Cerebellum (tissue), 4 donors: ENCODE measurements at places on chromosomes 1 and 21. TPM values are rescaled to one million over a fixed set of nuclear protein-coding genes. Genes with fewer than 3 reads are reported as not detected.
A peak's percentile ranks its signal among the peaks of the same experiment; 100 is the strongest.

DNA sequence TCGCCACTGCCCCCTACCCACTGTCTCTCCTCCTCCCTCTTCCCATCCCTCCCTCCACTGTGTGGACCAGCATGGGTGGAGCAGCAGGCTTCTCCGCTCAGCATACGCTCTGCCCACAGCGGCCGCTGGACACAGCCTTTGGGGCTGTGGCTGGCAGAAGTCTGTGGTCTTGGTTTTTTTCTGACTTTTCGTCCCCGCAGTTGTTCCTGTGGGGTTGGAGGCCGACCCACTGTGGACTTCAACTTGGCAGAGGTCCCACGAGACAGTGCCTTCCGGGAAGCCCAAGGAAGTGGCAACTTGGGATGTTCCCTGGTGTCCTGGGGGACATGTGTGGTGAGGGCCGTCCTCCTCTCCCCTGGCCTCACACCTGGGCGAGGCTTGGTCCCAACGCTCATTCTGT is 162.5 kb upstream of the C1orf174 start:
- DNase-seq: no peak

- no peak for DNase-seq
These were observed 886.9 kb downstream of the AMY1C start for GRCh38 chr1:104636581-104636980.

The RIPK4 gene
- 0.18 TPM for total RNA-seq

GRCh38 chr21:46613391-46613790 is 8.5 kb upstream of the S100B start:
- DNase-seq: no peak

DNA sequence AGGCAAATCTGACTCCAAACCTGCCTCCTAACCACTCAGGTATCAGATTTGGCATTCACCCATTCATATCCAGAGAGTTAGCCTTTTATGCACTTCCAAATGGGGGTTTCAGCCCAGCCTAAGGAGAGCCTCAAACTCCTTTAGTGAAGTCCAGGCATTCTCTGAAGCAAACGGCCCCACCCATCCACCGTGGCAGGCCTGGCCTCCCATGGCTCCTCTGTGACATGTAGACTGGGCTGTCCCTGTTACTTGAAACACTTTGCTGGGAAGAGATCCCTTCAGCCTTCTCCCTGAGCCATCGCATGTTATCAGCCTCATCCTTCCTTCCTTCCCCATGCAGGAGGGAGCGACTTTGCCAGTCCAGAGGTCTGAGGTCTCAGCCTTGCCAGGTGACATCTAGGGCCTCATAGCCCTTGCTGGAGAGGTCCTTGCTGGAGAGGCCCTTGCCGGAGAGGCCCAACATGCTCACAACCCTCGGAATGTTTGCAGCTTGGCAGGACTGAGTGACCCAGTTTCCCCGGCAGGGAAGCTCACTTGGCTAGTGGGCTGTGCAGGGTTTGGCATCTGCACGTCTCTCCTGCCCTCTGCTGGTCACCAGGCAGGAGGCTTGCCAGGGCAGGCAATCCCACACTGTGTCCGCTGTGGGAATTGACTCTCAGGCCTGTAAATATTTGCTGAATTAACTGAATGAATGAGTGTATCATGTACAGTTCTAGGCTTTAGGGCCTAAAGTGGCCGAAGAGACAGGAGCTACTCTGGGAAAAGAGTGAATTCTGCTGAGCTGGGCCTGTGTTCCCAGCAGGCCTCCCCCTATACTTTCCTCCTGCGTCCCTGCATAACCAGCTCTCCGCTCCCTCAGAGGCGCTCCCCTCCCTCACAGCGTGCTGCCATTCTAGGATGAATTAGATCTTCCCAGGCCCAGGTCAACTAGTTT is 26.7 kb upstream of the RBM15 start:
- DNase-seq: peak; percentile 92

The GPR37L1 gene
- 1.1 TPM for total RNA-seq

DNA sequence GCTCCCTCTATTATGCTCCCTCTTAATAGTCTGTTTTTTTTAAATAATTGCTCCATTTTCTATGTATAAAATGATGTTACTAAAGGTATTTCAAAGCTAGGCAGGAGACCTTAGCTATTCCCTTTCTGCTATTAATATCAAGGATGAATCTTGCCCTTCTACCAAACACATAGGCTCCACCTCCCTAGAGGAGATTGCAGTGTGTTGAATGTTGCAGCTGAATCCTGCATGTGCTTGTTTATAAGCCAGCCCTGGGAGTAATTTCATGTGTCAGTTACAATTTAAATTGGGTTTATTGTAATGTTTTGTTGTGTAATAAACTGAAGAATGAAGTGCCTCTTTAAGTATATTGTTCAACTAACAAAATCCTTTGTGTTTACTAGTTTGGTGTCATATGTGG is 66.0 kb downstream of the TMEM200B start:
- no peak for DNase-seq

- no peak for DNase-seq
These were observed 70.7 kb downstream of the MTR start for GRCh38 chr1:236865818-236866155.

The DENND2C gene
- total RNA-seq: 1.6 TPM

DNA sequence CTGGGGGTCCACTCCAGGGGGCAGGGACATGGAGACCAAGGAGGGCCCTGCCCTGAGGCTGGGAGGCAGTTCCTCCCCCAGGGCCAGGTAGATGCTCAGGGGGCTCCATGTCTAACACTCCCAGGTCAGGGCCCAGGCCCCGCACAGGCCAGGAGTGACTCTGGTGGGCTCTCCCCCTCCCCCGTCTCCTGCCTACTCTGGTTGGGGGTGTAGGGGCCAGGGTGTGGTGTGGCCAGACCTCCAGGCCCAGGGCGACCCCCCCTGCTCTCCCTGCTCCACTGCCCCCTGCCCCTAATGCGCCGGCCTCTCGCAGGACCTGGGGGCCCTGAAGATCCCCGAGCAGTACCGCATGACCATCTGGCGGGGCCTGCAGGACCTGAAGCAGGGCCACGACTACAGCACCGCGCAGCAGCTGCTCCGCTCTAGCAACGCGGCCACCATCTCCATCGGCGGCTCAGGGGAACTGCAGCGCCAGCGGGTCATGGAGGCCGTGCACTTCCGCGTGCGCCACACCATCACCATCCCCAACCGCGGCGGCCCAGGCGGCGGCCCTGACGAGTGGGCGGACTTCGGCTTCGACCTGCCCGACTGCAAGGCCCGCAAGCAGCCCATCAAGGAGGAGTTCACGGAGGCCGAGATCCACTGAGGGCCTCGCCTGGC is 19.7 kb upstream of the CCDC27 start:
- no peak for DNase-seq

- DNase-seq: no peak
These were observed 29.4 kb upstream of the B3GALNT2 start for GRCh38 chr1:235533476-235534168.

- DNase-seq: no peak
These were observed 30.1 kb upstream of the DNAJC6 start for GRCh38 chr1:65279070-65279779.

- no peak for DNase-seq
These were observed 8.2 kb downstream of the UQCRHL start for GRCh38 chr1:15799004-15799867.

The NAV1 gene
- 73.3 TPM for total RNA-seq

The LCE1B gene
- not detected for total RNA-seq

GRCh38 chr1:32984455-32985171 is 20.0 kb upstream of the RNF19B start:
- no peak for DNase-seq

The SLFNL1 gene
- total RNA-seq: 3.4 TPM

The TMEM240 gene
- 8.8 TPM for total RNA-seq

- no peak for DNase-seq
These were observed 7.1 kb downstream of the UTS2 start for GRCh38 chr1:7845761-7846160.

The LCE1A gene
- total RNA-seq: not detected

The PTGS2 gene
- 3.4 TPM for total RNA-seq

GRCh38 chr1:41927118-41927517 is 8.4 kb upstream of the HIVEP3 start:
- no peak for DNase-seq

DNA sequence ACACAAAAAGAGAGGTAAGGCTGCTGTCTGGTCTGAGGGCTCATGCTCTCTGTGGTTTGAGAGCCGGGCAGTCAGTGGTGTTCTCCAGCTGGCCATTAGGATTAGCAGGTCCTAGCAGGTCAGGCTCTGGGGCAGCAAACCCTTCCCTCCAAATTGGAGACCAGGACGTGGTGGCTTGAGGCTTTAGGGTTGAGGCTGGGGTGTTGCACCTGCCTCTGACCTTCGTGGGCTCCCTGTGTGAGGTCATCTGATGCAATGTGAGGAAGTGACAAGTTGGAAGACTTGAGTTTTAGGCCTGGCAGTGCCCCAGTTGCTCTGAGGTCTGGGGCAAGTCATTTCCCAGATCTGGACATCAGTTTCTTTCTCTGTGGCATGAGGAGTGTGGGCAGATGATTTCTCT is 24.4 kb downstream of the SZRD1 start:
- DNase-seq: no peak

- DNase-seq: no peak
These were observed 198.7 kb downstream of the ZC3H11B start for GRCh38 chr1:219414250-219414649.

GRCh38 chr1:91765293-91765692 is 120.7 kb downstream of the TGFBR3 start:
- no peak for DNase-seq

GRCh38 chr1:41612953-41613352 is 128.5 kb upstream of the EDN2 start:
- no peak for DNase-seq

- no peak for DNase-seq
These were observed 82.5 kb downstream of the TNNI3K start for GRCh38 chr1:74317663-74318062.

DNA sequence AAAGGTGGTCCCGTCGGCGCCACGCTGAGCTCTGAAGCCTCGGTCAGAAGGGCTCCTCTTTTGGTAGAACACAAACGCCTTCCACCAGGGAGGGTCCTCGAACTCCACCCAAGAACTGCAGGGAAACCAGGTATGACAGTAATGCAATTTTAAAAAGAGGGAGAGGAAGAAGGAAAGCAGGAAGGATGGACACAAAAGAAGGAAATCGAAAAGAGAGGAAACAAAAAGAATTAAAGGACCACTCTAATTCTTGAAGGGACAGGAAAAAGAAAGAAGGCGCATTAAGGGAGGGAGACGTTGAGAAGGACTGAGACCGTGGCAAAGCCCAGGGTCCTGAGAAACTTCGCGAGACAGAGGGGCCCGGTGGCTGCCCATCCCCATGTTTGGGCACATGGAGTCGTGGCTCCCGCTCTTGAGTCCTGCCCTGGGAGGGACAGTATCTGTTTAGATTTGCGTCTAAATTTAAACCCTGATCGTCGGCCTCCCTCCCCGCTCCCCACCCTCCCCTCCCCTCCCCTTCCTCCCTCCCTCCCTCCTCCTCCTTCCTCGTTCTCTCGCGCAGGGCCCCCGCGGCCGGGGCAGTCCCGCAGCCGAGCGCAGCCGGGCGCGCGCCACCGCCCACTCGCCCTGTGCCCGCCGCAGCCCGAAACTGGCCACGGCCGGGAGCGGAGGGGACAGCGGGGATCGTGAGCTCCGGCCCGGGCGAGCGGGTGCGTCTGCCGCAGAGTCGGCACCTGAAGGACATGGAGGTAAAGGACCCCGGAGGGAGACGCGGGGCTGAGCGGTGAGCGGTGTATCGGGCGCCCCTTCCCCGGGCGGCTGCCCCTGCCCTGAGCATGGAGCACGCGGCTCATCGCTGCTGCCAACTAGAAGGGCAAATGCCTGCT is at the start of gene RCSD1:
RCSD1 (plus strand) TSS at position 552 of the 887 bp plus-strand sequence; CDS start at position 744, 192 bp downstream.
- no peak for DNase-seq

GRCh38 chr1:16189921-16190621 is 22.4 kb downstream of the ARHGEF19 start:
- peak; percentile 91 for DNase-seq

The FALEC gene
- 2.2 TPM for total RNA-seq

GRCh38 chr1:92026806-92027205 is 3.0 kb upstream of the EPHX4 start:
- DNase-seq: no peak

DNA sequence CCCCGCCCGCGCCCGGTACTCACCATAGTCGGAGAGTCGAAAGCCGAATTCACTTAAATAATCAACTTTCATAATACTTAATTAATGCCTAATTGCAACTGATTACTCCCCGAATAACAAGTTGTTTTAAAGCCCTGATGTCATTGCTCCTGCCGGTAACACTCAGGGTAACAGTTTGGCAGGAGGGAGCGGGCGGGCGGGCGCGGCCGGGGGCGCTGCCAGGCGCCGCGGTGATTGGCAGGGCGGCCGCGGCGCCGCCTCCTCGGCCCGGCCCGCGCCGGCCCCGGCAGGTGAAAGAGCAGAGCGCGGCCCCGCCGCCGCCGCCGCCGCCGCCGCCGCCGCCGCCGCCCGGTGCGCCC is 102.2 kb downstream of the CASZ1 start:
- no peak for DNase-seq

The PTPRC gene
- total RNA-seq: 4.4 TPM
